8988T (cell line): ENCODE measurements at places on chromosomes 3 and 15.

DNA sequence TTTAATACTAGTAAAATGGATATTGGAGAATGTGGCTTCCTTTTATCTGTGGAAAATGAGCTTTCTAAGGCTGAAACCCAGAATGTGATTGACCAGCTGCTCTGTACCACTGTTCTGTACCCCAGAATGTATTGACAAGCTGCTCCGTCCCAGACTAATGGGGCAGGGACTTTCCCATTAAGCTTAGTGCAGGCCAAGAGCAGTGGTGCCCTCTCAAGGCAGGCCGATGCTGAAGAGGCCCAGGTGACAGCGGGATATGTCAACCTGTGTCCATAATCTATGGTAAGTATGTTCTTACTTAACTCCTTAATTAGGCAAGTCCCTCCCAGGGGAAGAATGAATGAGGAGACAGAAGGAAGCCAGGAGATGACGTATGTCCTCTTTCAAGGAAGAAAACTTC lies 31.1 kb downstream of the SGO1 start:
- DNase-seq = no peak

DNA sequence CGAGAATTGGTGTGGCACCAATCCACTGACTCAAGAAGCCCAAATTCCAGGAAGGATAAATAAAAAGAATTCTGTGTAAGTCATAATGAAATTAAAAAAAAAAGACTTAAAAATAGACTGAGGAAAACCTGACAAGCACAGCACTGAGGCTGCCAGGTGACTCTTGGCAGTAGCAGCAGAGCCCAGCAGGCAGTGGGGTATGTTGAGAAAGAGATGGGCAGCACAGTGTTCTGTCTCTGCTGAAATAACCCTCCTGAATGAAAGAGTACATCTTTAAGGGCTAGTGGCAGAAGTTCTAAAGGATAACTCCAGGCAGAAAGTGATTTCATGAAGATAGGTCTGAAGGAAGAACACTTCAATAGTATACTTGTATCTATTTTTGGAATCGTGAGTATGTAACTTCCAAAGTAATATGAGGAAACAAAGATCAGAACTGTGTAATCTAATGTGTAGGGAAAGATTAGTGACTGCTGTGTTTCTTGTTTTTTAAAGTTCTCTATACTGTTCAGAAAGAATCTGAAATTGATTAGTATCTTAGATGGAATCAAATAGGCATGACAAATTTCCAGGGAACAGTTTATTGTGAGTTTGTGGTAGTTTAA lies 75.9 kb downstream of the RAB7A start:
- DNase-seq = no peak

DNA sequence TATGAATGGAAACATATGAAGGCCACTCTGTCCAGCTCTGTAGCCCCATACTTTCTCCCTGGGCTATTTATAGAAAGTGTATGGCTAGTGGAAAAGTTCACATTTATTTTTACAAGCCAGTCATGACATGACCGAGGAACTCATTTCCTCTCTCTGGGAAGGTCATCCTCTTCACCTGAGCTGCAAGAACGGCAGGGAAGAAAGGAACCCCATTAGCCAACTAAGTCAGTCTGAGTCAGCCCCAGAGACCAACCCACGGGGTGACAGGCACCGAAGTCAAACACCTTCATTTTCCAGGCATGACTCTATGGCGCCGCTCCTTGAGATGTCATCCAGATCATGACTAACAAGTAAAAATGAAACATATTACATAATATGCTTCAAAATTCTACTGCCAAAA lies 4.8 kb downstream of the PAQR9 start:
- DNase-seq = no peak

DNA sequence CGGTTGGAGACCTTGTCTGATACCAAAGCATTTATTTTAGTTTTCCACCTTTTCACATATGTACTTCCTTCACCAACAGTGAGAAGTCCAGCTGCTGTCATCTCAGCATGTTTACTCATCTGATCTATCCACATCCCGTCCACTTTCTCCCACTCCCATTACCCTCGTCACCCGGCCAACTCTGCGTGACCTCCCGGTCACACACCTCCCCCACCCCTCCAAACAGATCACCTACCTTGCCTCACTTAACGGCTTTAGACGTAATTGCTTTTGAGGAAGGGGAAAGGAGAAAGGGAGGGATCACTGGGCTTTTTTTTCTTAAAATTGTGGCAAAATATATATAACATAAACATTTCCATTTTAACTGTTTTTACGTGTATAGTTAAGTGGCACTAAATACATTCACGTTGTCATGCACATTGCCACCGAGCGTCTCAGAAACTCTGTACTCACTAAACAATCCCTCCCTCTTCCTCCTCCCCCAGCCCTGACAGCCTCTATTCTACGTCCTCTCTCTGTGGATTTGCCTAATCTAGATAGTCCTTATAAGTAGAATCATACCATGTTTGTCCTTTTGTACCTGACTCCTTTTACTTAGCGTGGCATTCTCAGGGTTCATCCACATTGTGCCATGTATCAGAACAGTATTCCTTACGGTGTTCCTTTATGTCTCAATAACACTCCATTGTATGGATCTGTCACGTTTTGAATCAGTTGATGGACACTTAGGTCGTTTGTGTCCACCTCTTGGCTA lies 67.2 kb downstream of the LMLN start:
- no peak for DNase-seq

GRCh38 chr15:48052946-48053345 lies 67.8 kb upstream of the SLC24A5 start:
- no peak for DNase-seq

GRCh38 chr15:81484086-81484955 lies 110.3 kb upstream of the TMC3 start:
- no peak for DNase-seq

- DNase-seq = no peak
Measured at GRCh38 chr15:36831904-36832287, 252.5 kb downstream of the CDIN1 start.
